ENCODE measurements at places on chromosomes 2 and 18.

DNA sequence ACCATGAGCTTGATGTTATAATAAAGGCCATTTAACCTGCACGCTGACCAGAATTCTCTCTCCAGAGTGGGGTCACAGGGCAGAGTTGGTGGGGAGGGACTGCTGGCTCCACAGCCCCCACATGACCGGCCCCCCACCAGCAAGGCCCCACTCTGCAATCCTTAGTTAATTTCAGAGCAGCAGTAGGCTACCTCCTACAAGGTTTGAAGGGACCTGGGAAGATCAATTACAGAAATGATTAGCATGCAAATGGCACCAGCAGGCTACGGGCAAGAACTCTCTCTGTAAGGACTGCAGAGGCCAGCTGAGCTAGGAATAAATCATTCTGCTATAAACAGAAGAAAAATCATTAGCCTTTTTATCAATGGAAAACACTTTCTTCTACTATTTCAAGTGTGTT lies 135.3 kb downstream of the C1D start:
- no peak for DNase-seq

GRCh38 chr2:223897669-223898330 lies 47.3 kb downstream of the WDFY1 start:
- no peak for DNase-seq

DNA sequence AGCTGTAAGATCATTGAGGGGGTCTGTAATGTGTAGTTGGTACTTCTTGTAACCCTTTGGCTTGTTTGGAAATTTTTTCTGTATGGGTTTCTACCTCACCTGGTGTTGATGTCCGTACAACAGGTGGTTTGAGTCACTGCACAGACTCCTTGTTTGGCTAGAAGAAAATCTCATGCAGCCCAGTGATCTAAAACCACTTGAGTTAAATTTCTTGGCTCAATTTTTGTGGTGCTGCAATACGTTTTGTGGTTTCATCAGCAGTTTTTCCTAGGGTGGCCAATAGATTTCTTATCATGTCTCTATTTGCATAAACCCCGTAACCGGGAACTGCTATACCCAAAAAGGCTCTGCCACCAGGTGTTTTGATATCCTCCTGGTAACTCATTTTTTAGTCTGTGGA lies 43.4 kb downstream of the CERS6 start:
- no peak for DNase-seq

DNA sequence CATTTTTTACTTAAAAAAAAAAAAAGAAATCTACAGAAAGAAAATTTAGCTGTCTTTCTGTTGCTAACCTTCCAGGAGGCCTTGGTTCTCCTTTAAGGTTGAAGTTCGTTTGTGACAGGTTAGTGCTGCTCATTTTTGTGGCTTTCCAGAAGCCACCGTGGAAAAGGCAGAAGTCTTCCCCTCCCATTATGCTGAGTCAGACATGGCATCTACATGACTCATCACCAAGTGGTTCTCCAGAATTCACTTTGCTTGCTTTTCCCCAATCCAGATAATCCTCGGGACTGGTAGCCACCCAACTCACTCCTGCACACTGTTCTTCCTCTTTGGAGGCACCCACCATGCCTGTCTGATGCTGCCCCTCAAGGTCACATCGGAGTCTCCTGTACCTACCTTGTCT lies 228.7 kb downstream of the PIK3C3 start:
- DNase-seq, result no peak

GRCh38 chr2:229392196-229392595 lies 121.1 kb upstream of the PID1 start:
- DNase-seq, result no peak

- no peak for DNase-seq
These were observed 188.2 kb downstream of the ALK start for GRCh38 chr2:29733213-29733612.

GRCh38 chr2:186726938-186727337 lies 33.1 kb downstream of the FAM171B start:
- no peak for DNase-seq

DNA sequence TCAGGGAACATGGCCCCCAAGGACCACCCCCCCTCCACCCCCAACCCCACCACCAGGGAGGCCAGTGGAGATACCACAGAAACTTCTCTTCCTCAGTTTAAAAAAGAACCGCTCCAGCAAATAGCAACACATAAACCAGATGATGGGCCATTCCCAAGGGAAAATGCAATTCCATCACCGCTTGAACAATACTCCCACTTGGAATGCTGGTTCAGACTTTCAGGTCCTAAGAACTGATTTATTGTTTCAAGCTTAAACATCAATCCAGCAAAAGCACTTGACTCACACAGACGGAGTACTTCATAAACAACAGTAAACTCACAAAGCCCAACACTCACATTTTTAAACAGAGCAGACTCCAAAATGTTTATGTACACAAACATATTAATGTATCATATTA lies 6.9 kb downstream of the HDAC4 start:
- no peak for DNase-seq

GRCh38 chr2:11245322-11245721 lies 90.1 kb downstream of the SLC66A3 start:
- DNase-seq, result no peak

GRCh38 chr2:207157162-207157481 lies 8.6 kb downstream of the KLF7 start:
- DNase-seq, result no peak

GRCh38 chr2:185239491-185239890 lies 499.1 kb upstream of the FSIP2 start:
- DNase-seq, result no peak

- DNase-seq, result no peak
These were observed 22.6 kb upstream of the CALCRL start for GRCh38 chr2:187470698-187471097.

DNA sequence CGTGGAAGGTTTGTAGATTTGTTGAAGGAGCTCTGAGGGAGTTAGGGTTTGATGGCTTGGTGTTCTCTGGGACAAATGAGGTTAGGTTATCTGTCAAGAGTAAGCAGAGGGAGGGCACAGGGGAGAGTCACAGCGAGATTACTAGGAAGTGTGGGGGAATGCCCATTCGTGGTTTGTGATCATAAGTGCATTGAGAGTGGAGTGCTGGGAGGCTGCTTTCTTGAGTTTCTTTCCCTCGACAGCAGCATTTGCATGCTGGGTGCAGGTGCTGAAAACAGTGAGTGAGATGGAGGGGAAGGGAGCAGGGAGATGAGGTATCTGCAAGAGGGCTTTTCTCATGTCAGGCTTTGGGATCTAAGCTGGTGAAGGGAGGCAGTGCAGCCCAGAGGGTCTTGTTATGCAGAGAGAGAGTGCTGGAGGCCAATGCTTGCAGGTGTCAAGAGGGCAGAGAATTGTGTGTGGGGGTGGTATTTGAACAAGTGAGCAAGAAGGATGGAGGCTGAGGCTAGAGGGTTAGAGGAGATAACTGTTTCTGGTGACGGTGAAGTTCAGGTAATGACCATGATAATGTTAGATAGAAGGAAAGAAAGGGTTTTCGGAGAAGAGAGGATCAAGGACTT lies 8.8 kb downstream of the RALB start:
- DNase-seq, result no peak

DNA sequence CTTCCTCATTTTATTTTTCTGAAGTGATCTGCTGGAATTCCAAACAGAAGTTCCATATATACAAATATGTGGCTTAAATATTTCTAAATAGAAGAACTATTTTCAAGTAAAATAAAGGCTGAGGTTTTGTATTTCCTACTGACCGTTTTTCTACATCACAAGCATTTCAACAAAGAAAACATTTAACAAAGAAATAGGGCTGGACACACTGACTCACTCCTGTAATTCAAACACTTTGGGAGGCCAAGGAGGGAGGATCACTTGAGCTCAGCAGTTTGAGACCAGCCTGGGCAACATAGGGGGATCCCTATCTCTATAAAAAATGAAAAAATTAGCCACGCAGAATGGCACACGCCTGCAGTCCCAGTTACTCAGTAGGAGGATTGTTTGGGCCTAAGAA lies 44.6 kb downstream of the TANK start:
- no peak for DNase-seq

- DNase-seq, result no peak
These were observed 35.2 kb downstream of the CENPO start for GRCh38 chr2:24828238-24828996.

GRCh38 chr18:24488824-24489493 lies 28.5 kb downstream of the HRH4 start:
- DNase-seq, result no peak

DNA sequence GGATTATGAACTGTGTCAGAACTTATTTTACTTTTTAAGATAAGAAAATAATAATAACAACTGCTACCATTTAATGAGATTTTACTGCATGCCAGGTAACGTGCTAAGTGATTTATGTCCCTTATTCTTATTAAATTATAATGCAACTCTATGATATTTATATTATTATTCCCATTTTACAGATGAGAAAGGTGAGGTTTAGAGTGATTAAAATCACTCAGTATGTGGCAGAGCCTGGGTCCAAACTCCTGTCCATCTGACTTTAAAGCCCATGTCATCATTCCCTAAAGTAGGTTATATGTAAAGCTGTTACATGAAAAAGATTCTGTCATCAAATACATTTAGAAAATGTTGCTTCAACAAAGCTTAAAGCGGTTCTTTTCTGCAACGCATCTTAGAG lies 288.8 kb upstream of the SESTD1 start:
- no peak for DNase-seq

DNA sequence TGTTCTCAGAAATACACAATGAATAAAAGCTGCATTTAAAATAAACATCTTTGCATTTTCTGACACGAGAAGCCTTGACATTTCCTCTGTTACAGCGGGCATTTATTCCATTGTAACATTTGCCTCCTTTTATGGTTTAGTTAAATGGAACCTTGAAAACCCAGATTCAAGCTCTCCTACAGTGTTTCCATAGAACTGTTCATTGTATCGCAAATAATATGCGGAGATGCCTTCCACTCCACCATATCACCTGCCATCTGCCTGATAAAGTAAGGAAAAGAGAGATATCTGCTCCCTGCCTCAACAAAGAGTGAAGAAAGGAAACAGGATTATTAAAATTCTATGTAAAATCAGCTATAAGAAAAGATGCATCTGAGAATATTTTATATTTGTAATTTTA lies 69.8 kb downstream of the CDH19 start:
- DNase-seq, result no peak

- no peak for DNase-seq
These were observed 23.8 kb downstream of the FHL2 start for GRCh38 chr2:105375001-105375561.

GRCh38 chr2:101469863-101470262 lies 5.0 kb downstream of the RFX8 start:
- DNase-seq, result no peak

- DNase-seq, result no peak
These were observed 130.4 kb downstream of the IRS1 start for GRCh38 chr2:226669249-226669648.

DNA sequence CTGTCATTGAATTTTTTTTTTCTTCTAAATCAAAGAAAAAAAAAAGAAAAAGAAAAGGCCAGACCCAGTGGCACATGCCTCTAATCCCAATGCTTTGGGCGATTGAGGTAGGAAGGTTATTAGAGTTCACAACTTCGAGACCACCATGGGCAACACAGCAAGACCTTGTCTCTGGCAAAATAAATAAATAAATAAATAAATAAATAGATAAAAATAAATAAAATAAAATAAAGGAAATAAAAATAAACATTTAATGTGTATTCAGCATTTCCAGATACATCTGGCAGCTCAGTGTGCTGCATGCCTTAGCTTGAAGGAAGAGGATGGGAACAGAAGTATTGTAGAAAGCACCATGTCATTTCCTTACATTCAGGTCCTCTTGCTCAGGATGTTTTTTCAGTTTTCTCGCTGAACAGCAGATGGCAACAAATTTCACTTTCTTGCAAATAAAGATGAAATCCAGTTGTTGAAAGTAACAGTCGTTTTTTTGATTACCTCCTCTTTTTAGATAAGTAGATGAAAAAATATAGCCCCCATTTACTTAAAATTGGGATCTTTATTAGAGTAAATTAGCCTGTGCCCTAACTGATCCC lies 25.7 kb upstream of the FAM178B start:
- DNase-seq, result no peak

DNA sequence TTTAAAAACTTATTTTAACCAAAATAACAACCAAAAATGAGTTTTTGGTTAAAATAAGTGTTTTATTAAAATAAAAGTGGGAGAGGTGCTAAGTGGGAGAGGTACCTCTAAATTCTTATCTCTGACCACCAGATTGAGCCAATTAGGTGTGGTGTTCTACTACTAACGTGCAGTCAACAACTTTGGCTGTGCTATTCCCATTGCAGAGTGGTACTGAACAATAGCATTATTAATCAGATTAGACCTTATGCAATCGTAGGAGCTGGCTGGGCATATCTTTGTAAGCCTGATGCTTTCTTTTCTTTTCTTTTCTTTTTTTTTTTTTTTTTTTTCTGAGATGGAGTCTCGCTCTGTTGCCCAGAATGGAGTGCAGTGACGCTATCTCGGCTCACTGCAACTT lies 38.9 kb downstream of the RAB27B start:
- no peak for DNase-seq

- DNase-seq, result no peak
These were observed 78.9 kb downstream of the CD8B2 start for GRCh38 chr2:106566050-106566449.

- no peak for DNase-seq
These were observed at the start of gene SERPINE2 for GRCh38 chr2:224039080-224039769. SERPINE2 (minus strand) TSS chr2:224039286; CDS start chr2:224001900, 37,386 bp downstream.

DNA sequence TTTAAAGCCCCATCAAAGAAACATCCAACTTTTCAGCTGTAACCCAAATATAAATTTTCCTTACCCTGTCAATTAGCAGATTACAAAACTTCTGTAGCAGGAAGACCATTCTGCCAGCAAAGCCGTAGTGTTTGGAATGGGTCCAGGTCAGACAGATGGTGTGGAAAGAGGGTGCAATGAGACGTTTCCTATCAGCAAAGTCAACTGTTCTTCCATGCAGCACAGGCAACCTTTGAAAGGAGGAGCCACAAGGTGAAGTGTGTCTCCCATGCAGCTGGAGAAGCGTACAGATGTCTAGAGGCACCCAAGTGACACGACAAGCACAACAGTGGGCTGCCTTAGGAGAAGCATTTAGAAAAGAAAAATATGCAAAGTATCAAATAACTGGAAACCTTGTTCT lies 83.7 kb downstream of the SP3 start:
- no peak for DNase-seq

- no peak for DNase-seq
These were observed 46.1 kb upstream of the PLB1 start for GRCh38 chr2:28449488-28450395.

DNA sequence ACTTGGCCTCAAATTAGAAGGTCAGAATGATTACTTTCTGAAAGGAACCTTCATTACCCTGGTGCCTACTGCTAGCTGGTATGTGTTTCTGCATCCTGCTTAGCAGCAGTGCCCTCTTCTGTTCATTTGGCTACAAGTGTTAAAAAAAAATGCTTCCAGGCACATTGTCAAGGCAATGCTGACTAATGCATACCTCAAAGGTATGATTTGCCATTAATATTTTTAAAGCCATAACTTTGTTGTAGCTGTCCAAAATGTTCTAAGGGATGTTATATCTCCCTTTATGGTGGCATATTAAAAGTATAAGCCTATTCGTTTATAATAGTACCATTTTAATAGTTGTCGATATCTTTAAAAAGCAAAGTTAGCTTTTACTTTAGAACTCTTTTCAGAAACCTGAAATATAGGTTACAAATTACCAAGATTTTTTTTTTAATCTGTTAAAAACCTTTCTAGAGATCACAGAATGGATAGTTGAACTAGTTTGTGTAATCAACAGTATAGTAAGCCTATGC lies 52.0 kb upstream of the FAM171B start:
- DNase-seq, result no peak

All from lower lobe of right lung (tissue), 2 donors.